NCI-H69 (cell line): ENCODE measurements at places on chromosomes 2 and 18.

- no peak for DNase-seq
These were observed 183.1 kb downstream of the PID1 start for GRCh38 chr2:229087843-229088516.

DNA sequence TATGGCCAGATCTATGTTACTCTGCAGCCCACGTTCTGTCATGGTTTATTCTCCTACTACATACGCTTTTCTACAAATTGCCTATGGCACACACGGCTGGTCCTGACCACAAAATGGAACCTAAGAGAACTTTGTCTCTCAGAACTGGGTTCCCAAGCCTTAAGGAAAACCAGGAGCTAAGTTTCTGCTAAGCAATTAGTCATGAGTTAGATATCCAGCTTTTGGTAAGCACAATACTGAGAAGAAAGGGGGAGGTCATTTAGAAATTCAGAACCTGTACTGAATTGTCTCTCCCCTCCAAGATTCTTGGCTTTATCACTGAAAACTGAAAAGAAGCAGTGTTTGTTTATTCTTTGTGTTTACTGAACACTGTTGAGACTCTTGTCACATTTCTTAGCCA, 283.5 kb upstream of the TANK start:
- DNase-seq = no peak

GRCh38 chr2:62381656-62382055, 124.3 kb downstream of the TMEM17 start:
- DNase-seq = no peak

- DNase-seq = no peak
These were observed 4.6 kb downstream of the IL37 start for GRCh38 chr2:112915300-112916144.

GRCh38 chr2:146207417-146207816, 1637.4 kb upstream of the ACVR2A start:
- DNase-seq = no peak

DNA sequence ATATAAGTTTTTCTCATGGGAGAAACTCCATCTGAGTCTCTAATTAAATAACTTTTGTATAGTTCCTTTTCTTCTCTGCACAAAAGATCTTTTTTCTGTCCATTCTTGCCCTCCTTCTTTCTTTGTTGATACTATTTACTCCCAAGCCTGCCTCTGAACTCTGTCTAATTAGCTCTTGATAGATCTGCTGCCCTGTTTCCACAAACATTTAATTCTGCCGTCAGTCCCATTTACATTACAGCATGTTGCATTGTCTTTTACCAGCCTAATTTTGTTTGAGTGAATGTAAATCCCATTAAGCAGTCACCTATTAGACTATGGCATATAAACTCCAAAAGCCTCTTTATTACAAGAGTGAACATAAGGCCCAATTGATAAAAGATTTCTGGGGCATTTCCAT, 254.4 kb downstream of the ERBB4 start:
- DNase-seq = peak; percentile 89

DNA sequence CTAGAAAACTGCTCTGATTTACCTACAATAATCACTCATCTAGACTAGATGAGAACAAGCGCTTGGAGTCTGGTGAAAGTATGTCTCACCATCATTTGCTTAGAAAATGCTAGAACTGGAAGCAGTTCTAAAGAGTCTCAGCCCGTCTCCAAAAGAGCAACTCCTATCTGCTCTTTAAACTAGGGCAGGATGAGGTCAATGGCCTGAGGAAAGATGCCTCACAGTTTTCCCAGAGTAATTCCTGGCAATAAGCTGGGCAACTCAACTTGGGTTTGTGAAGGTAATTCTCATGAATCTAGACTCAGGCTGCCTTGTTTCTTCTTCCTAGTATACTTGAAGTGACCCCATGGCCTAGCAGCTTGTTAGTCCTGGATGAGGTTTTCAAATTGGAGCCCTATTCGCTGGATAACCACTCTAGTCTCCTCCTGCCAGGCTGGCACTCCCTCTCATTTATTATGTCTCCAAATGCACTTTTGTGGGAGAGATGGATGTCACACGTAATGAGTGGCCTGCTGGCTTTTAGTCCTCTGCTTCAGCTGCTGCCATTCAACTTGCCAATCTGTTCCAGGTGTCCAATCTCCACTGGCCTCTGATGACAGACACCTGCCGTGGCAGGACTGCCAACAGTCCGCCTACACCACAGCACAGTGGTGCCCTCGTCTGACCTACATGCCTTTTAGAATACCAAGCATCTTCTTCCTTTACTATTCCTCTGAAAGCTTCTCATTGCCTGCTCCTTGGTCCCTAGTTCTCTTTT, 80.9 kb downstream of the CABYR start:
- peak; percentile 97 for DNase-seq

GRCh38 chr2:209864716-209865295, 93.2 kb downstream of the UNC80 start:
- DNase-seq = peak; percentile 8

DNA sequence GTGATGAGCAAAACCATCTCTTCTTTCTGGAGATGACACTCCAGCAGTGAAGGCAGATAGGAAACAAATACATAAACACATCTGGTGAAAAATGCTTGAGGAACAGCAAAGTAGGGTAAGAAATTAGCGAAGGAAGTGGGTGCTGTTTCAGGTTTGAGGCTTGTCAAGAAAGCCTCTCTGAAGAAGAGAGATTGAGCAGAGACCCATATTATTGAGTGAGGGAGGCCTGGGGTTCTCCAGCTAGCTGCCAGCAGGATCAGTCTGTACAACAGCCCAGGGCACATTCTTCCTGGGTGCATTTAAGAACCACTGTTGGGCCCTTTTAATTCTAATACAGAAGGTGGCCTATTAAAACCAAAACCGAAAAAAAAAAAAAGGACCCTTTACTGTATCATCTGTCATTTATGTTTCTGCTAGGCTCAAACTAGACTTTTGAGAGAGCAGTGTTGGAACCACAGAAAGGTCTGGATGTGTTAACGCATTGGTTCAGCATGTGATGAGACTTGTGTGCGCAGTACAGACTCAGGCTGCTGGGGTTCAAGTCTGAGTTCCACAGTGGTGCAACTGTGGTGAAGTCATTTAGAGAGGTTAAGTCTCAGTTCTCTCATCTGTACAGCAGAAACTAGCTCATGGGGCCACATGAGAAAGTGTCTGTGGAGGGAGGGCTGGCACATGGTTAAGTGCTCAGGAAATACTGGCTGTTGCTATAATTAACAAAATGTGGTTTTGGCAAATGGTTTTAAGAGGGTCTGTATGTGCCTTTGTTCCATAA, 28.9 kb downstream of the MGAT5 start:
- no peak for DNase-seq

DNA sequence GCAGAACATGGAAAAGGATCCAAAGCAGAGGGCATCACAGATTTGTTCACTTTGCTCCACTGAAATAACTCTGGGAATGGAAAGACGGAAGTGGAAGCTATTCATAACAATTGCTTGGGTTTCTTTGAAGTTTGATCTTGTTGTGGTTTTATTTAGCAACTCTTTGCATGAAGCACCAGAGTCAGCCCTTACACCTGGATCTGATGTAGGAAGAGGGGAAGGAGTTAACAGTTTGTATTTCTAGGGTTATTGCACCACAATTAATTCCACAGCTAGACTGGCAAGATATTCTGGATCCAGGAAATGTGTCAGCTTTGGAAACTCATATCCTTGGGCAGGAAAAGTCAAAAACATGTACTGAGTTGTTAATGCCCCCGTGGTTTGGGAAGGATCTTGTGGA, 1143.4 kb downstream of the CNTNAP5 start:
- DNase-seq = no peak

- DNase-seq = no peak
These were observed 55.2 kb downstream of the LDLRAD4 start for GRCh38 chr18:13273800-13274199.
